ENCODE measurements at places on chromosomes 2 and 18.

- DNase-seq, result no peak
These were observed 232.2 kb downstream of the FHOD3 start for GRCh38 chr18:36529747-36530146.

- DNase-seq, result peak; percentile 57
These were observed 47.2 kb upstream of the ZNG1B start for GRCh38 chr2:113390124-113390849.

- DNase-seq, result no peak
These were observed 165.0 kb downstream of the RAD51AP2 start for GRCh38 chr2:17353263-17353662.

DNA sequence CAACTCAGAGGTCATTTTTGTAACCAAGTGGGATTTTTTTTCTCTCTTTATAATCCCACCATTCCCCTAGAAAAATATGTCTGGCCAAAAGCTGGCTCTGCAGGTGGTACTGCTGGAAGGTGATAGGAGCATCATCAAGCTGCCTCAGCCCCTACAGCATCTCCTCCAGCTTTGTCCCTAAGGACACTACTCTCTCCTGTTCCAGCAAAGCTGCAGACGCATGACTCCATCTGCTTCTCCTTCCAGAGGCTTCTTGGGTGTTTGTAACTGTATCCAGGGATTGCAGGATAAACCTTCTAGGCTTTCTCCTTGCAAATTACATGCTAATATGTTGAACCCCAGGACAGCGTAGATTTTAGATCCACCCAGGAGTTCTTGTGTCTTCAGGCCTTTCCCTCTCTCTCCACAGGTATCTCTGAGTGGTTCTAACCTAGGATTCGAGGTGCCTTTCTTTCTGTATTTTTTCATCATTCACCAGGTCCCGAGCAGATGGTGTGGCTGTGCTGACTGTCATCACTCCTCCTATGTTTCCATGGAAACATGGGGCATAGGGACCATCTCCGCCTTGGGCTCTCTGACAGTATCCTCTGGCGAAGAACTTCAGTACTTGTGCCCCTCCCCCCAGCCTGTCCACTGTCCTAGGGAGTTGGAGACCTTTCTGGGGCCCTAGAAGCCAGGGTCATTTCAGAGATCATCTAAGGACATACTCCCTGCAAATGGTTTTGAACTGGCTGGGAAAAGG lies 34.3 kb downstream of the AFF3 start:
- DNase-seq, result no peak

DNA sequence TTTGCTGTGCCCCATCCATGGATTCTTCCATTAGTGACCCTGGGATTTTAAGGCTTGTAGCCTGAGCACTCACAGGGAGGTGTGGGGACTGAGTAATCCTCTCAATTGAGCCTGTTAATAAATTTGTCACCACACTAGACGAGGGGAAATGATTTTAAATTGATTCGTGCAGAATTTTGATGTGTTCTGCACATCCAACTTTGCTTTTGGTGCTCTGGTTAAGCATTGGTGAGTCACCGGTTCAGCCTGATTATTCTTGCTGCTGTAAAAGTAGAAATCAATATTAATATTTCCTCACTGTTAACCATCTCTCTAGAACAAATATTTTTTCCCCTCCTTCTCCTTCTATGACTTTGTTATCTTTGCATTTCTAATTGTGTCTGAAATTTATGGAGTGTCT lies 482.0 kb downstream of the TSN start:
- no peak for DNase-seq

- no peak for DNase-seq
These were observed 85.1 kb upstream of the MCFD2 start for GRCh38 chr2:47000679-47001075.

- DNase-seq, result no peak
These were observed 2037.8 kb upstream of the LRRTM1 start for GRCh38 chr2:82342356-82342755.

DNA sequence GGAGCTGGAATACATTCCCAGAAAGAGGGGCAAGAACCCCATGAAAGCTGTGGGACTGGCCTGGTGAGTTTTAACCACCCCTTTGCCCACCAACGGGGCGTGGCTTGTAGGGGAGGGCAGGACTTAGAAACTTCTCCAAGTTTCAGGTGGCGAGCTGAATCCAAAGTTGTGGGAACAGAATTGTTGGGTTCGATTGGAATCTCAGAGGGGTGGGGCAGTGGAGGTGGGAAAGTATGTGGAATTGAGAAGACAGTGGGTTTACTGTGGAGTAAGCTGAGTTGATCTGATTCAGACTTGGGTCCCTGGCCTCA lies 1.1 kb downstream of the PNKD start:
- DNase-seq, result no peak

DNA sequence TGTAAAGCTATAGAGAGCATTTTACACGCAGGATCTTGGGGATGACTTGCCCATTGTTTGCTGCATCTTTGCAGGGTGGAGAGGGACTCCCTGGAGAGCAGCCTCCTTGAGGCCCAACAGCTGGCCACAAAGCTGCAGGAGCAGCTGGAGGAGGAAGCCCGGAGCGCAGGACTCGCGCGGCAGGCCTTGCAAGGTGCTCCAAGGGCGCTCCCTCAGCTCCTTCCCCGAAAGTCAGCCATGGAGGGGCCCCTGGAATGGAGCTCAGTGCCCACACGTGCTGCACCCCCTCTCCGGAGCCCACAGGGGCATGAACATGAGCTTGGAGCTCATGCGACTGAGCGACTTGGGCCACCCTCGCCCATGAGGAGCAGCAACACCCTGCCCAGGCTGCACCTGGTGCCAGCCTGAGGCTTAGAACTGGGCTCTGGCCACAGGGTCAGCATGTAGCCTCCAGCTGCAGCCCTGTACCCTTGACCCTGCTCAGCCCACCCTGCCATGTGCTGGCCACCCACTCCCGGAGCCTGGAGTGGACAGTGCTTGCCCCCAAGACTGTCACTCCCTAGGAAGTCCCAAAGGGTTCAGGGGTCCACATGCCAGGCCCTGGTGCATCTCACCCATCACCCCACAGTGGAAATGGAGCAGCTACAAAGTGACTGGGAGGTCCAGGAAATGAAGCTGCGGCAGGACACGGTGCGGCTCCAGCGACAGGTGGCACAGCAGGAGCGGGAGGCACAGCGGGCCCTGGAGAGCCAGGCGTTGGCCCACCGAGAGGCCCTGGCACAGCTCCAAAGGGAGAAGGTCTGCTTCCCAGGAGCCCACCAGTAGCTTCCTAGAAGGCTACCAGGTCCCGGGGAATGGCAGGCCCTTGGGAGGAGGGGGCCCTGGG lies 43.0 kb downstream of the CROCC2 start:
- DNase-seq, result no peak

DNA sequence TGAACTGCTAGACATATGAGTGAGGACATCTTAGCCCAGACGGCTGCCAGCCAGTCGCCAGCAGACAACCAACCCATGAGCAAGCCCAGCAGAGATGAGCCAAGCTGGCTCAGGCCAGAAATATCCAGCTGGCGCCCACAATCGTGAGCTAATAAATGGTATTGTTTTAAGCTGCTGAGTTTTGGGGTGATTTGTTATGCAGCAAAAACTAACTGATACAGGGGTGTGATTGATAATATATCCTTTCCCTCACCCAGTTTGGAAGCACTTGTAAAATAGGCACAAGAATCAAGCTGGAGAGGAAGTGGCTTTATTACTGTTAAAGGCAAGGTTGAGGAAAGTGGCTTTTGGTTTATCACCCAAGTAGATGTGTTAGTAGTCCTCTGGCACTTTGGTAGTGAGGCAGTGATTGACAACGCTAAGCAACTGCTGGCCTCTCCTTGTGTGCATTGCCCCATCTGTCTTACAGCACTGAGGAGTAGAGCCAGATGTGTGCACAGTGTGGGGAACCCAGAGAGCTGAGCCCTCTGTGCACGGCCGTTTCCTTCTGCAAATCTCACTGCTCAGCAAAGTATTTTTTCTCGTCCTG lies 110.1 kb downstream of the MYO1B start:
- no peak for DNase-seq

GRCh38 chr18:67400502-67401117 lies 115.9 kb downstream of the DSEL start:
- no peak for DNase-seq

All from stimulated activated CD4-positive, alpha-beta T cell treated with anti-CD3 and anti-CD28 coated beads, Interleukin-2, amount 100 ng/mL, for 24 hours (primary cell).